Right atrium auricular region (tissue), 2 donors: ENCODE measurements at places on chromosomes 1 and 21.

DNA sequence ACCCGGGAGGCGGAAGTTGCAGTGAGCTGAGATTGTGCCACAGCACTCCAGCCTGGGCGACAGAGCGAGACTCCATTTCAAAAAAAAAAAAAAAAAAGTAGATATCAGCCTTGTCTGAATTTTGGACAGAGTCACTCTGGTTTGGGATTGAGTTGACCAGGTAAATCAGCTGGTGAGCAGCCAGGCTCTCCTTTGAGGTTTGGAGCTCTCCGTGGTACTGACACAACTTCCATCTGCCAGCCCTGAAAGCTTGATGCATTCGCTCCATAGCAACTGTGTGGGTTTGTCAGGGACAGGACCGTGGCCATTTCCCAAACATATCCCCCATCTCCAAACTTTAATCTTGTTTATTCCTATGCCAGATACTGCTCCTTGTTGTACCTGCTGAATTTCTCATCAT lies 155.2 kb downstream of the DMRTA2 start:
- no peak for DNase-seq

GRCh38 chr1:14421977-14422609 lies 176.4 kb upstream of the KAZN start:
- DNase-seq, result no peak

DNA sequence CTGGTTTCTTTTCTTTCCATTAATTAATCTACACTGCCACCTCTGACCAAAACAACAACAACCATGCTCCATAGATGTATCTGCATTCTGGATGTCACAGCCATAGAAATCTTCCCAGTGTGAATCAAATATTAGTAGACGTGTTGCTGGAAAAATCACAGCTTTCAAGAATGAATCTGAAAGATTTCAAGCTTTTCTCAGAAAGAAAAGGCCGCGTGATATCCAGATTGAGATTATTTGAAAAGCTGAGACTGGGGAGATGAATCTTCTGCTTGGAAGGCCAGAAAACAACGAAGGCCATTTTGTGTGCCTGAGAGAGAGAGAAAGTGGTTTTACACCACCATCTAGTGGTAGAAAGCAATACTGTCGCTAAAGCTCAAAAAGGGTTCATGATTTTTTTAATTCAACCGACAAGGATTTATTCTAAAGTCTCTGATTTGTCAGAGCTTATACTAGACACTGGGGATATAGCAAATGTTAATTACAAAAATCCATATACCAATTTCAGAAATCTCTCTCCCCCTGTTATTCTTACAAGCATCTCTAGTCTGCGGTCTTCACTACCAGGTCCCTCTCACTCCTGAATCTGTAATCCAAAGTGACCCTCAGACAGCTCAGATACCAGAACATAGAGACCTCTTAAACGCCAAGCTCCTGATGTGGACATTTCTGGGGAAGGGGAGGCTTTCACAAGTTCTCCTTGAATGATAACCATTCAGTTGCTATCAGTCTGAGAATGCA lies 87.5 kb upstream of the SGIP1 start:
- DNase-seq, result no peak

DNA sequence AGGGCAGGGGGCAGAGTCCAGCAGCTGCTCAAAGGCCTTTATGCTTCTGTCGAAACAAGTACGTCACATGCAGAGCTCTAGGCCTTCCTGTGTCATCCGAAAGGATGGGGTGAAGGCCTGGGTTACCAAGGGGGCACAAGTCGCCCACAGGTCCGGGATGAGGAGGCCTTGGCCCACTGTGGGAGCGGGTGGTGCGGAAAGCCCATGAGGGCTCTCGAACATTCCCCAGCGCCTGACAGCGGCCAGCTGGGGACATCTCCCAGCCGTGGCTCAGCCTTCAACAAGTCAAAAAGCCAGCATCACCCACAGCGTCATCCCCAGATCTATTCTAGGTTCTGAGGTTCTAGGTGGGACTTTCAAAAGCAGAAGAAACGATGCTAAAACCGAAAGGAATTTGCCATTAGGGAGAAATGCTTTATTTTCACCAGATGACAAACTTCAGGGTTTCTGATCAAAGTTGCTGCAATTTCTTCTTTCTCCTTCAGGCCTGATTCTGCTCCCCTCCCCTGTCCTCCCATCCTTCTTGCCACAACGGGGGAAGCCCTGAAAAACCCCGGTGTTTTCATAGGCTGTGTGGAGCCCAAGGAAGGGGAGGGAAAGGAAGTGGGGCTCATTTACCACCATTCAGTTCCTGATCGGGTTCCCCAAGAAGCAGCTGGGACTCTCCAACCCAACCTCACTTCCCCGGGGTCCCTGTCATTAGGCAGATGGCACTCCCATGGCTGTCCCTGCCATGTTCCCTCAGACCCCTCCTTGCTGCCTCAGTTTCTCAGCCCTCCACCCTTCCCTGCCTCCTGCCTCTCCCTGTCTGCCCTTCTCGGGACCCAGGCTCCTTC lies 17.6 kb downstream of the GPR137B start:
- no peak for DNase-seq

GRCh38 chr1:214209260-214209808 lies 71.6 kb upstream of the SMYD2 start:
- DNase-seq, result no peak

DNA sequence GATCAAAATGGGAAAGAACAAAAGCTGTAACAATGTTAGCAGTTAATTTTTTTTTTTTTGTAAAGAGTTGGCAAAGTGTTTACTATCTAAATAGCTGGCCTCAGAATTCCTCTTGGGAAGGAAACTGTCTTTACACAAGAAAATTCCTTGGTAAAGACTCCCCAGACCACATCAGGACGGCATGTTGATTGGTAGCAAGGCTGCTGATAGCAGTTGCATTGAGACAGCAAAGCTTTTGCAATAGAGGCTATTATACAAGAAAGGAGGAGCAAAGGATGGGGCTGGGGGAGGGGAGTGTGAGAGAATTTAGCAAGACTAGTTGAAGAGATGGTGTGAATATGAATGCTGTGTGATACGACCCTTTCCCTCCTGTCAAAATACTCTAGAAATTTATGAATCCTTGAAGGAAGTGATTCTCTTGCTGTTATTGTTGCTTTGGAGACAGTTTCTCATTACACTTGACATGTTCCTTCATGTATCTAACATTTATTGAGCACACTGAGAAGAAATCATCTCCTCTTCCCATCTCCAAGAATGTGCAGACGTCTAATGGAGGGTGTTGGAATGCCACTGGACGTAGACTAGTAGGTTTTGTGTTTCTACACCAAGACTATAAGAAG lies 355.6 kb downstream of the SIPA1L2 start:
- DNase-seq, result no peak

DNA sequence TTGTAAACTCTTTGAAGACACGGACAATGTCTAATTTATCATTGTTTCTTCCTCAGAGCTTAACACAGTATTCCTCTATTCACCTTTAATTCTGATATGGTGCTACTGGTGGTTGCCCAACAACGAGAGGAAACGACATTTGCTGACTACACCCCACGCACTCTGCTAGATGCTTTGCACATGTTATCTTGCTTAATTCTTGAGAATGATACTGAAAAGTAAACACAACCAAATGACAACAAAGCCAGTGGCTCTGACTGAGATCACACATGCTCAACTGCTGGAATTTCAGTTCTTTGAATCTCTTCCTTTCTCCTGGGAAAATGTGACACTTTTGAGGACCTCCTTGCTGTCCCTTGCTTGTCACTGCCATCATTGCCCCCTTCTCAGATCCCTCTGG lies 37.2 kb upstream of the DDAH1 start:
- no peak for DNase-seq

DNA sequence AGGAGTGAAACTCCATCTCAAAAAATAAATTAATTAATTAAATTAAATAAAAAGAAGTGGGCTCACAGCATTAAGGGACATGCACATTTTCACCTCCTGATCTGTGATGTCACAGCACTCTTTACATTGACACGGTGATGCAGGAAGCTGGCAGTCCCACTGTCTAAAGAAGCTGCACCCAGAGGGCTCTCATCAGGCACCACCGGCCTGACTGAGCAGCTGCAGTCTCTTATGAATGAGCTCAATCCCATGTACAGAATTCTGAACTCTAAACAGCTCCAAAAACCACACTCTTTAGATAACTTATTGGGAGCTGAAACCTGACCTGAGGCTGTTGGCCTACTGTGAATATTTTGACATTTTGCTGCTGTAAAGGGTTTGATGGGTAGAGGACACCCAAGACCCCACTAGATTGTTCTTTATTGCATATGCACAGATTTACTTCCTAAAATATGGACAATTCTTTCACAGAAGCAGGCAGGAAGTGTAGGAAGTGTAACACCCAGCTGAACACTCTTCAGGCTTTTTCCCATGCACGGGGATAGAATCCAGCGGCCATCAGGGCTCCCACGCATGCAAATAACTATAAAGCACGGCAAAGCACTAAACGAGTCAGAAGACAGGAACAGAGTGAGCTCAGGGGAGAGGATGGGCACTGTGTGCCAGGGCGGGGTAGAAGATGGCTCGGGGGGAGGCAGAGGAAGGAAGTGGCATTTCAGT lies 46.2 kb downstream of the L1TD1 start:
- DNase-seq, result no peak

- DNase-seq, result no peak
Observed at GRCh38 chr1:173255214-173255813, 48.2 kb upstream of the TNFSF4 start.

DNA sequence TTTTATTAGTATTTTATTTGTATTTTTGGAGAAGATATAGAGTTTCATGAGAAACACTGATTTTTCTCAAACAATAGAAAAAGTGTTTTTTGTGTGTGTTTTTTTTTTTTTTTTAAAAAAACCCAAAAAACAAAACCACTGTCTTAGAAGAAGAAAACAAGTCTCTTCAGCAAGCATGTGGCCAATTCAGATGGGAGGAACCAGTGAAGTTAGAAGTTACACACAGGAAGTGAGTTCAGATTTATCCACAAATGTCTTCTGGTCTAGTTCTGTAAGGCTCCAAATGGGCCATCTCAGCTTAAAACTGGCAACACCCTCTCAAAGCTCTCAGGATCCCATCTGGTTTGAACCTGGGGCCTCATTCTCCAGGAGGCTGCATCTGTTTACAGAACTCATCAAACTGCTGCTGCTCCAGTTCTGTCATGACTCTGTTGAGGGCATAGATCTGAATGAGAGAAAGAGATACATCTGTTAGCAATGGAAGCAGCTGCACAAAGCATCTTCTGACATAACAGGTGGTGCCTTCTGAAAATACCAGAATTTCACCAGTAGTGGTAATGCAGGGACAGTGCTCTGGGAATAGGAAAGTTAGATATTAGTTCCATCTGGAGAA lies 9.8 kb upstream of the ERMAP start:
- DNase-seq, result no peak

GRCh38 chr21:15564907-15565306 lies 164.9 kb upstream of the USP25 start:
- no peak for DNase-seq

DNA sequence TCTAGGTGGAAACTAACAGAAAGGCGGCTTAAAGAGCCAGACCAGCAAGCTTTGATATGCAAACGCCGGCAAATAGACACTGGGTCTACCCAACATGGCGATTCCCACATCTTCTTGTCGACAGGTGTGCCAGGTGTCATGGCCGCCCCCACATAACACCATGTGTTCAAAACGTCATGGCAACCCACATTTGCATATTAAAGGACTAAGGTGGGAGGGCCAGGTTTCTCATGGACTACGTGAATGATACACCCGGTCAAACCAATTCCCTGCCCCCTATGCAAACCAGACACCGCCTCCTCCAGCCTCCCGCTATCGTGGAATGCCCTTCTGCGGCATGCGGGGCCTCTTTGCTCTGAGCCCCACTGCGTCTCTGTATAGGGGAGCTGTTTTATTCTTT lies 41.3 kb downstream of the ICOSLG start:
- DNase-seq, result no peak

GRCh38 chr1:66445492-66446181 lies 88.3 kb upstream of the SGIP1 start:
- DNase-seq, result no peak

GRCh38 chr1:102241431-102242338 lies 245.0 kb upstream of the OLFM3 start:
- no peak for DNase-seq

GRCh38 chr1:172275478-172275877 lies 145.0 kb upstream of the C1orf105 start:
- DNase-seq, result no peak

- DNase-seq, result peak; percentile 50
Observed at GRCh38 chr1:153362187-153362775, 4.6 kb downstream of the S100A9 start.

- DNase-seq, result no peak
Observed at GRCh38 chr1:218164930-218165700, 120.0 kb upstream of the RRP15 start.

DNA sequence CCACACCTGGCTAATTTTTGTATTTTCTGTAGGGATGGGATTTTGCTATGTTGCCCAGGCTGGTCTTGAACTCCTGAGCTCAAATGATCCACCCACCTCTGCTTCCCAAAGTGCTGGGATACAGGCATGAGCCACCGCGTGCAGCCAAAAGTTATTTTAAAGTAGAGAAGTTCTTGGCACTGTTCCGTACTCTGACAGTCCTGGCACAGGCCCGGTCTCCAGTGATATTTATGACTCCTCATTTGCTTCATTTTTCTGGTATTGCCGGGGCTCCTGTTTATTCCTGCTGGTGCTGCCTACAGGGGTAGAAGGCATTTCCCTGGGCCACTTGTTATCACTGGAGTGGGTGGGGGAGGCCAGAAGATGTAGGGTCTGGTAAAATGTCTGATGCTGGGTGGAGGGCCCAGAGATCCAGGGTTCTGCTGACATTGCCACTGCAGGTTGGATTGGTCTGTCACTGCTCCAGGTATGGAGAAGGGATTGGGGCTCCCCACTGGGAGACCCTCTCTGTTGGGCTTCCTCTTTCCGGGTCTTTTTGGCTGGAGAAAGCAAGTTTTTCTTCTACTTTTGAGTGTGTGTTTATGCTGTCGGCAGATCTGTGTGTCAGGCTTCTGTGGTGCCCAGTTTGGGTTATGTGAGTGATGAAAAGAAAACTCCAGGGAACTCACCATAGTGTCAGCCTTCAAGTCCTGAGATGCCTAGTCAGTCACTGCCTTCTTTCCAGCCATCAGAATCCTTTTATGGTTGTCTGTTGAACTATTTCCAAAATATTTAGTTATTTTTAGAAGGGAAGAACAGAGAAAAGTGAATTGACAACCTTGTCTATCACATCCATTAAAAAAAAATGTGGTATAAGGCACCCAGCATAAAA lies 4.5 kb downstream of the MROH7 start:
- DNase-seq, result no peak
